ENCODE measurements at places on chromosomes 6 and 20. TPM values are rescaled to one million over a fixed set of nuclear protein-coding genes. Genes with fewer than 3 reads are reported as not detected.

KCNK16 gene
- not detected for total RNA-seq

GRCh38 chr20:43994486-43995100, 79.9 kb downstream of the TOX2 start:
- DNase-seq, result no peak
- H3K27ac ChIP-seq, result no peak overlapping the region
- no peaks in the 10 kb centered on the region for H3K36me3 ChIP-seq
- H3K4me1 ChIP-seq, result no peaks in the 10 kb centered on the region
- no peak overlapping the region for H3K4me3 ChIP-seq

DNA sequence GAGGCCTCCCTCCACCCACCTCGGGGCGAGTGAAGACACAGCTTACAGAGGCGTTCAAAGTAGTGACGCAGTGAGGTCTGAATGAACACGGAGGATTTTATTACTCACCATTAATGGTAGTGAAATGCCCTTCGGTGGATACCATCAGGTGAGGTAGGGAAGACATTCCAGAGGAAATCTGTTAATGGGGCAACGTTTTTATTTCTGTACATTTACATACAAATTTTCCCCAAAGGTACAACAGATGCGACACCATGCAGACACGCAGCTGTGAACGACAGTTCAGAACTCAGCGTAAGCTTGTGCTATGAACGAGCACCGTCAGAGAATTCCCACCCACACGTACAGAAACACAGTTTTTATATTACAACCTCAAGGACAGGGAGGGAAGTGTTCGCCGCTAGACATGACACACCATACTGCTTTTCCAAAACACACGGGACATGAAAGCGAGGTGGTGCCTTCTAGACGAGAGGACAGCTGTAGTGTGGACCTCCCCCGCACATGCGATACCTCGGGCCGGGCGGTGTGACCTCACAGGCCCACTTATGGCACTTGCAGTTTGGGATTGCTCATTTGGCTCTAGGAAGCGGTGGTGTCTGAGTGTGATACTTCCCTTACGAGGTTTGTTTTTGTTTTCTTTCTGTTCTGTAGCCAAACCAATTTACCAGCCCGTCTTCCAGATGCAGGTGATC, 10.7 kb downstream of the PSMG4 start:
- DNase-seq, result no peak
- H3K27me3 ChIP-seq, result no peaks in the 10 kb centered on the region
- H3K36me3 ChIP-seq, result no peaks in the 10 kb centered on the region
- no peak overlapping the region for H3K4me3 ChIP-seq

DNA sequence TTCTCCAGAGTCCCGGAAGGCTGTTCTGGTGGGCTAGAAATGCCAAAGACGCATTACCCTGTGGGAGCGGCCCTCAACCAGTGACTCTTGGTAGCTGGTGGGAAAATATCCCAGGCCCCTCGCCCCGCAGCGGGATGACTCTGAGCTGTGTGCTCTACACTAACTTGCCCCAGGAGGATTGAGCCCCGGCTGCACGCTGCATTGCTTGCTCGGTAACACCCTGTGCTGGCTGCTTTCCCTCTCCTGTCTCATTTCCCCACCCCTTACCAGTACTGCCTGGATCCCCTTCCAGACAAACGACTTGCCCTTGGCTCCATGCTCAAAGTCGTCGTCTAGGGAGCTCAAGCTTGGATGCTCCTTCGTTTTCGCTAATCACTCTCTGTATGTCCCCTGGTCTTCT, 411.8 kb upstream of the SULF2 start:
- no peak overlapping the region for H3K4me3 ChIP-seq
- no peaks in the 10 kb centered on the region for H3K4me1 ChIP-seq
- no peaks in the 10 kb centered on the region for H3K27me3 ChIP-seq
- DNase-seq, result no peak

All from right lobe of liver (tissue), 6 donors.